A172 (cell line): ENCODE measurements at places on chromosomes 6 and 20. TPM values are rescaled to one million over a fixed set of nuclear protein-coding genes. Genes with fewer than 3 reads are reported as not detected.

GRCh38 chr6:24766680-24767462 is 7.9 kb upstream of the GMNN start:
- peak; percentile 18 for DNase-seq

GRCh38 chr6:121858986-121859385 is 423.5 kb downstream of the GJA1 start:
- no peak for DNase-seq

DNA sequence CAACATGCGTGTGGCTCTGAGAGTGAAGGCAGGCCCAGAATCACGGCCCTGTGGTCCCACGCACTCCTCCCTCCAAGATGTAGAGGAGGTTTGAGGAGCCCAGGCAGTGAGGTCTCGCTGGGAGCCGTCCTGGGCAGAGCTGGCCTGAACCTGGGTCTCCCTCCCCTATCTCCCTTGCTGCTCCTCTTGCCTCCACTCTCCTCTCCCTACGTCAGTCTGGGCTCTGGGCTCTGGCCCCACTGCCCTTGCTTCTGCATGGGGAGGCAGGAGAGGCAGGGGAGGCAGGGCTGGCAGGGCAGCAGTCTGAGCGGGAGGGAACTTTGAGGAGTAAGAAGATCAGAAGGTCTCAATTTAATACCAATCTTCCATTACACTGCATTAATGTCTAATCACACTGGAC is 375.1 kb downstream of the ZFAND3 start:
- no peak for DNase-seq

GRCh38 chr6:11202513-11203305 is 29.8 kb downstream of the NEDD9 start:
- DNase-seq, result no peak

SLC12A5 gene
- total RNA-seq, result 0.90 and 3.4 TPM in 2 replicates

TNNC2 gene
- total RNA-seq, result not detected in 2 replicates

ADGB gene
- total RNA-seq, result not detected in 2 replicates

CLIC1 gene
- 927 and 1,153 TPM in 2 replicates for total RNA-seq
